NCI-H460 (cell line): ENCODE measurements at places on chromosomes 6 and 20. TPM values are rescaled to one million over a fixed set of nuclear protein-coding genes. Genes with fewer than 3 reads are reported as not detected.

DNA sequence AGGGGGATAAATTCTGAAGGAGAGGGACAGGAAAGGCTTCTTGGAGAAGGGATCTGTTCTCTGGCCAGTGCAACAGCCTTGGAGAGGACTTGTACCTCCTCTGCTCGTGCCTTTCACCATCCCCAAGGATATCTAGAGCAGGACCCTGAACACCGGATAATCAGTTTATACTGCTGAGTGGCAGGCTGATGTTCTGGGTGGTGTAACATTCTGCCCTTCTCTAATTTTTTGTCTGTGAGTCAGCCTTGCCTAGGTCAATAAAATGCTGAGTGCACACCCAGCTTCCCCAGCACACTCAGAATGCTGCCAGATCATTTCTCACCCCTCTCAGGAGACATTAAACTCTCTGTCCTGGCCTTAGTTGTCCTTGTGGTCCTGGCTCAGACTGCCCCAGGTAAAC is at the start of gene DEFB115:
DEFB115 (plus strand) TSS at position 301 of the 400 bp plus-strand sequence; CDS start at position 301, 0 bp downstream.
- DNase-seq = no peak

GRCh38 chr6:2636672-2637071 is 114.0 kb downstream of the MYLK4 start:
- DNase-seq = no peak

- DNase-seq = no peak
These were observed 77.2 kb downstream of the PPP1R3G start for GRCh38 chr6:5162355-5162754.

The NRN1 gene
- total RNA-seq = 7.4 and 9.6 TPM in 2 replicates

The C20orf144 gene
- total RNA-seq = not detected in 2 replicates

GRCh38 chr6:133241086-133241900 is at the start of gene EYA4:
Gene EYA4 (plus strand): TSS chr6:133241357. CDS start chr6:133274781, 33,424 bp downstream.
- no peak for DNase-seq

- no peak for DNase-seq
These were observed 16.9 kb upstream of the STK35 start for GRCh38 chr20:2084703-2085102.

- DNase-seq = no peak
These were observed 204.0 kb downstream of the DLL1 start for GRCh38 chr6:170086639-170087420.

GRCh38 chr6:132205946-132206345 is 195.3 kb downstream of the MOXD1 start:
- no peak for DNase-seq

GRCh38 chr6:138416206-138416605 is 12.2 kb downstream of the HEBP2 start:
- DNase-seq = no peak

The COL12A1 gene
- total RNA-seq = 0.20 and 0.64 TPM in 2 replicates

DNA sequence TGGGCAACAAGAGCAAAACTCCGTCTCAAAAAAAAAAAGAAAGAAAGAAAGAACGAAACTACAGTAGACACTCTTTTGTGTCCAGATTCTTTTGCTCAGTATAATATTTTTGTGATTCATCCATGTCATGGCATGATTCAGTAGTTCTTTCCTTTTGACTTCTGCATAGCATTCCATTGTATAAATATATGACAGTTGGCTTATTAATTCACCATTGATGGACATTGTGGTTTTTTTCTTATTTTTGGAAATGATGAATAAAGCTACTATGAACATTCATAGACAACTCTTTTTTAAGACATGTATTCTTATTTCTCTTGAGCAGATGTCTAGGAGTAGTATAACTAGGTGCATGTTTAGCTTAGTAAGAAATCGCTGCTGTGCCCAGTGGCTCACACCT is 10.3 kb upstream of the IER3 start:
- DNase-seq = no peak

The PRSS35 gene
- total RNA-seq = not detected in 2 replicates

The CLVS2 gene
- not detected in 2 replicates for total RNA-seq

DNA sequence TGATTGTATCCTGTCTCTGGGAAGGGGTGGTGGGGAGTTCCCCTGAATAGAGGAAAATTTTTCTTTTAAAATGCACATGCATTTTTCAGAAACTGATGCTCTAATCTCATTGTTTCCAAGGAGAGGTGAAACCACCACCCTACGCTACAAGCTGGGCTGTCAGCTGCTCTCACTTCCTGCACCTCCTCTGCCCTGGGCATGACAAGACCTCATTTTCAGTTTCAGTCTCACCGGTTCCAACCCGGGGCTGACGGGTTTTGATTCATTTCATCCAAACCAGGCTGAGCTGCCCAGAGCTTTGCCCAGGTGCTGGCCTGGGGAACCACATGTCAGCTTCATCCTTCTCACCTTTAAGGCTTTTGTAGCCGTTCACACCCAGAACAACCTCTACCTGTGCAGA is 99.7 kb downstream of the EYA2 start:
- DNase-seq = no peak

DNA sequence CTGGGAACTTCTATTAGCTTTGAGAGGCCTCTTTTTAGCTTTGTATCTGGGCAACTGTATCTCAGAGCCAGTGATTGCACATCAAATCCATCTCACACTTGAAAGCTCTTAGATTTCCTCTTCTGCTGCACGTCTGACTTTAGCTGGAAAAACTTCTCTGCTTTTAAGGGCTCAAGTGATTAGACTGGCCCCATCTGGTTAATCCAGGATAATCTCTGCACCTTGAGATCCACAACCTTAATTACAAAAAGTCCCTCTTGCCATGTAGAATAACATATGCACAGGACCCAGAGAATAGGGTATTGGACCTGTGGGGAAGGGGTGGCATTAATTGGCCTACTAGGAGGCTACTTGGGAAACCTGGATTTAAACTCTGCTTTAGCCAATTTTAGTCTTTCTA is 24.2 kb downstream of the KLHL31 start:
- DNase-seq = no peak

GRCh38 chr6:69980624-69981023 is 114.3 kb downstream of the COL19A1 start:
- DNase-seq = no peak

The ADGRF1 gene
- not detected in 2 replicates for total RNA-seq

GRCh38 chr20:6976106-6976900 is 208.8 kb downstream of the BMP2 start:
- DNase-seq = no peak

DNA sequence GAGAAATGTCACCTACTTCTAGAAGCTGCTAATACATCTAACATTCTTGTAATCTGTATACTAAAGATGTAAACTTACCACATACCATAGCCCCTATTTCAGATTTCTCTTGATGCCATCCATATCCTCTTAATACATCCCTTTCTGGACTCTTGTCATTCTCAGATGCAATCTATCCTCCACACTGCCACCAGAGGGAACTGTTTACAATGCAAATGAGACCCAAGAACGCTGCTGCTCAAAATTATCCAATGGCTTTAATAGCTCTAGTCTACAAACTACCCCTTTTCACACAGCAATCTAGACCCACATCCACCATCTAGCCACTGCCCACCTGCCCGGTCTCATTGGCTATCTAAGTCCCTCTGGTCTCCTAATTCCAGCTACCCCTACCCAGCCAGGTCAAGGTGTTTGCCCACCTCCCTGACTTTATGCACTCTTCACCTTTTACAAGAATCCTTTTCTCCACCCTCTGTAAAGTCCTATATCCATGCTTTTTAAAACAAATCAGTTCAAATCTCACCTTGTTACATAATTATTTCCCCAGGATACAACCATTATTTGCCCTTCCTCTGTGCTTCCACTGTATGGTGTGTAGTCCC is 14.8 kb downstream of the FAXC start:
- DNase-seq = peak; percentile 32

DNA sequence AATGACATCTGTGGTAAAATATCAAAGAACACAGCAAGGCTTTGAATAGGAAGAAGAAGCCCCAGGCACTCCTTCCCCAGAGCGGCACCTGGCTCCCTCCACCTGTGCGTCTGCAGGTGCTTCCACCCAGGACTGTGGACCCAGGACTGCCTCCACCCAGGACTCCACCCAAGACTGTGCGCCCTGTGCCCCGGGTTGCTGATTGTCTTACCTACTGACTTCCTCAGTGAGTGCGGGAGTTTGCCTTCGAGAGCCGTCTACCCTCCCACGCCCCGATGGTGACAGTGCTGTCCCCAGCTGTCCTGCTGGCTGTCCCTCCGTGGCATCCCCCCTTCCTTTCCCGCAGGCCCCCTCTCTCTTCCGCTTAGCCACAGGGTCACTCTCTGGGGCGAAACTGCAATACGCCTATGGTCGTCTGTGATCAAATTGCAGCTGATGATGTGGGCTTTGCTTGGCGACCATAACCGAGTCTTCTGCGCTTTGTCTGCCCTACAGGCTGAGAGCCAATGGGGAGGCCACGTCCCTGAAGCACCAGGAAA is 52.1 kb downstream of the IRF4 start:
- DNase-seq = no peak

GRCh38 chr6:34529665-34530327 is 26.3 kb downstream of the SPDEF start:
- DNase-seq = no peak

GRCh38 chr6:120077489-120077888 is 727.9 kb upstream of the MAN1A1 start:
- DNase-seq = no peak

- DNase-seq = no peak
These were observed 10.1 kb downstream of the CRYBG1 start for GRCh38 chr6:106370639-106371038.

GRCh38 chr6:119350952-119351372 is 1.4 kb upstream of the MAN1A1 start:
- DNase-seq = no peak

The KCNK17 gene
- not detected in 2 replicates for total RNA-seq

DNA sequence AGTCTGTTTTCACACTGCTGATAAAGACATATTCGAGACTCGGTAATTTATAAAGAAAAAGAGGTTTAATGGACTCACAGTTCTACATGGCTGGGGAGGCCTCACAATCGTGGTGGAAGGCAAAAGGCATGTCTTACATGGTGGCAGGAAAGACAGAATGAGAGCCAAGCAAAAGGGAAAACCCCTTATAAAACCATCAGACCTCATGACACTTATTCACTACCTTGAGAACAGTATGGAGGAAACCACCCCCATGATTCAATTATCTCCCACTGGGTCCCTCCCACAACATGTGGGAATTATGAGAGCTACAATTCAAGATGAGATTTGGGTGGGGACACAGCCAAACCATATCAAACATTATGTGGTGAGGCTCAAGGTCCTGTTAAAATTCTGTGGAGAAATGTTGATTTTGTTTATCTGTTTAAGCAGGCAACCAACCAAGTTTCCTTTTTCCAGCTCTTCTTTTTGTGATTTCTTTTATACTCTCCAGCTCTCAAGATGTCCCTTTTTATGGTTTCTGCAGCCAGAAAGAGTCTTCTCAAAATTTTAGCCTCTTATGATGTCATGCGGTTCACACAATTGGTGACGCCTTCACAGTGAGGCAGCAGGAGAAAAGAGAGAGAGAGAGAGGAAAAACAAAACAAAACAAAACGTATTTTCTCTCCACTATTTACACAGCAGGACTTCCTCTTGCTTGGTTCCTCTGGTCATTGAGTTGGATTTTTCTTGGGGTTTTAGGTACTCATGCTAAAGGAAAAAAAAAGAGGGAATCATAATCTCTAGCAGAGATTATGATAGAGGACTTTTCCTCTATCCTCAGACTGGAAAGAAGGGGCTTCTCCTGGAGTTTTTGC is 18.0 kb downstream of the AIG1 start:
- DNase-seq = no peak

The SGK2 gene
- 0.15 TPM in 1 of 2 replicates, not detected in the other for total RNA-seq

DNA sequence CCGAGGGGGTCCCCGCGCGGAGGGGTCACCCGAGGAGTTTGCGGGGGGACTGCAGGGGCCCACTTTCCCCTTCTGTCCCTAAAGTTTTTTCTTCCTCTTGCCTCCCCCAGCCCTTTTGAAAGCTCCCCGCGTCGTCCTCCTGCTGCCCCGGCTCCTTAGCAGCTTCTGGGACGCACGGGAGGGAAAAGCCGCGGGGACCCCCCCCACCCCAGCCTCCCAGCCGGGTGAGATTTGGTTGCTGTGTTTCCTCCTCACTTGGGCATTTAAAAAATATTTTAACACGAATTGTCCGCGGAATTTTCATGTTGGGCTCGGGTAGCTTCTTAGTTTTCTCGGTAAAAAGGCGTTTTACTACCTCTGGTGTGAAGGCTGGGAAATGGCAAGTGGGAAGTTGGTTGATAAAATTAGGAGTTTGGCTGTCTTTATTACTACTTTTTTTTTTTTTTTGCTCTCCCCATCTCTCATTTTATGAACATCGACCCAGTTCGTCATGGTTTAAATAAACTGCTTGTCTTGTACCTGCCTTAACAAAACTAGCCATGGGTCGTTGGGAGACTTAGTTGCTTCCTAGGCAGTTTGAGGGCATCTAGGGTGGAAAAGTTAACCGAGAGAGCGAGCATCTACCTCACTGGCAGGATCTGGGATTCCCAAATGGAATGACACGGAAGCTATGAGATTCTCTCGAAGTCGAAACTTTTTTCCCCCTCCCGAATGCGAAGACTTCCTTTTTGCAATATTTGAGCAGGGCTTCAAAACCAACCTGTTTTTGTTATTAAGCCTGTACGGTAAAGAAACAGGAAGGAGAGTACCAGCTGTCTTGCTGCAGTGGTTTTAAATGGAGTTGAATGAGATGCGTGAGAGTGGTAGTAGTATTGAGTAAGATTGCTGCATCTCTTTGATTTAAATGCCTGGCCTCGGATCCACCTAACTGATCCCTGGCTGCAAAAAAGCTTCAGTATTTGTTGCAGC is 868 bp downstream of the NCOA3 start:
- peak; percentile 15 for DNase-seq

GRCh38 chr20:33840160-33840559 is 29.0 kb downstream of the CHMP4B start:
- DNase-seq = no peak

- peak; percentile 51 for DNase-seq
These were observed 16.5 kb downstream of the ACTR5 start for GRCh38 chr20:38764567-38765318.

The SIRPB2 gene
- total RNA-seq = not detected in 2 replicates

The PPP1R14C gene
- total RNA-seq = not detected in 2 replicates

The PROKR2 gene
- total RNA-seq = not detected in 2 replicates

The APOM gene
- 2.4 and 2.8 TPM in 2 replicates for total RNA-seq

DNA sequence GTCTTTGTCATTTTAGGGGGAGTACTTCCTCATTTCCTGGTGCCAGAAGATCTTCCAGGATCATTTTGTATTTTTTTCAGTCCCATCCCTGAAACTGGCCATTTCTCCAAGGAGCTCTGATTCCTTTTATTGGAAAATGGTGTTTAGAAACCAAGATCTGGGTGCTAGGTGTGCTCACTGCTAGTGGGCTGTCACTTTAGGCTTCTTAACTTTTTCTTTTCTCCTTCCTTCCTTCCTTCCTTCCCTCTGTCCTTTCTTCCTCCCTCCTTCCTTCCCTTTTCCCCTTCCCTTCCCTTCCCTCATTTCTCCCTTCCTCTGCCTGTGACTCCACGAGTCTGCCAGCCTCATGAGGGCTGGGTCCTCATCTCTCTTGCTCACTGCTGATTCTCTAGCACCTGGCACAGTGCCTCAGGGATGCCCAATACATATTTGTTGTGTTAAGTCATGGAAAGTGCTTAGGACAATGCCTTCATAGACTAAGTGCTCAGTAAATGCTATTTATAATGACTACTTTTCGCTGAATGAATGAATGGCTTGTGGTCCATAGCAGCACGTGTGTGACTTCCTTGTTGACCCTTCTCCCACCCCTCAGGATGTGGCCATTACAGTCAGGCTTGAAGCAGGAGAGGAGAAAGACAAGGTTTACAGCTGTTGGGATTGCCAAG is 36.9 kb downstream of the APCDD1L start:
- DNase-seq = no peak

- no peak for DNase-seq
These were observed 242.6 kb upstream of the CDYL start for GRCh38 chr6:4533576-4533975.

GRCh38 chr6:51494342-51494741 is 593.1 kb downstream of the PKHD1 start:
- no peak for DNase-seq

GRCh38 chr20:51906679-51907078 is 104.4 kb upstream of the SALL4 start:
- peak; percentile 41 for DNase-seq
